ENCODE measurements at places on chromosomes 5 and 9.

- no peak for DNase-seq
These were observed 1183.0 kb downstream of the MAT2B start for GRCh38 chr5:164688437-164688836.

DNA sequence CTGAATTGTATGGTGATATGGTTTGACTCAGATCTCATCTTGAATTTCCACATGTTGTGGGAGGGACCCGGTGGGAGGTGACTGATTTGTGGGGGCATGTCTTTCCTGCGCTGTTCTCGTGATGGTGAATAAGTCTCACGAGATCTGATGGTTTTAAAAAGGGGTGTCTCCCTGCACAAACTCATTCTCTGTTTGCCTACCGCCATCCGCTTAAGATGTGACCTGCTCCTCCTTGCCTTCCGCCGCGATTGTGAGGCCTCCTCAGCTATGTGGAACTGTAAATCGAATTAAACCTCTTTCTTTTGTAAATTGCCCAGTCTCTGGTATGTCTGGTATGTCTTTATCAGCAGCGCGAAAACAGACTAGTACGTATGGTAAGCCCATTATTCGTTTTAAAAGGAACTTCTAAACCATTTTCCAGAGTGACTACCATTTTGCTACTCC is 48.7 kb downstream of the SLC36A1 start:
- no peak for DNase-seq

GRCh38 chr9:109926421-109926869 is 146.4 kb downstream of the PALM2AKAP2 start:
- DNase-seq, result no peak

GRCh38 chr9:96217754-96218693 is 84.0 kb downstream of the HSD17B3 start:
- peak; percentile 90 for DNase-seq

DNA sequence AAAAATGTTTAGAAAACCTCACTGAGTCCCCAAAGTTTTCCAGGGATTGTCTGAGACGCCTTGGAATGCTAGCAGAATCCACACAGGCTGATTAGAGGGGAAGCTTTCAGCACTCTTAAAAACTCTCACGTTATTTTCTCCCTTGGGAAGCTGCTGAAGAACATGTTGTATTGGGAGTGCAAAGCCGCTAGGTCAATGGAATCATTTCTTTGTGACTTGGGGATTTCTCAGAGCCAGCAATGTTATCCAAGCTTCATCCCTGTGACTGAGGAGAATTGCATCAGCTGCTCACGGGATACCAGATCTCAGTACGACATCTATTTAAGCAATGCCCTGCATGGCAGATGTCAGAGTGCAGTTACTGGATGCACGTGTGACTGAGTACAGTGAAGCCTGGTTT is 426.4 kb upstream of the MPDZ start:
- DNase-seq, result no peak

- no peak for DNase-seq
These were observed 23.8 kb upstream of the AP3B1 start for GRCh38 chr5:78318337-78318736.

DNA sequence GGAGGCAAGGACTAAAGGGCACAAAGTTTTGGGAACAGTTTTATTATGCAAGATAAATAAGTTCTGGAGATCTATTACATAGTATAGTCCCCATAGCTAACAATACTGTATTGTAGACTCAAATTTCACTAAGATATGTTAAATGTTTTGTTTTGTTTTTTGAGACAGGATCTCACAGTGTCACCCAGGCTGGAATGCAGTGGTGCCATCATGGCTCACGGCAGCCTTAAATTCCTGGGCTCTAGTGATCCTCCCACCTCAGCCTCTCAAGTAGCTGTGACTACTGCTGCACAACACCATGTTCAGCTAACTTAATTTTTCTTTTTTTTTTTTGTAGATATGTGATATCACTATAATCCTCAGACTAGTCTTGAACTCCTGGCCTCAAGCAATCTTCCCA is 109.6 kb downstream of the TRIM32 start:
- DNase-seq, result no peak

DNA sequence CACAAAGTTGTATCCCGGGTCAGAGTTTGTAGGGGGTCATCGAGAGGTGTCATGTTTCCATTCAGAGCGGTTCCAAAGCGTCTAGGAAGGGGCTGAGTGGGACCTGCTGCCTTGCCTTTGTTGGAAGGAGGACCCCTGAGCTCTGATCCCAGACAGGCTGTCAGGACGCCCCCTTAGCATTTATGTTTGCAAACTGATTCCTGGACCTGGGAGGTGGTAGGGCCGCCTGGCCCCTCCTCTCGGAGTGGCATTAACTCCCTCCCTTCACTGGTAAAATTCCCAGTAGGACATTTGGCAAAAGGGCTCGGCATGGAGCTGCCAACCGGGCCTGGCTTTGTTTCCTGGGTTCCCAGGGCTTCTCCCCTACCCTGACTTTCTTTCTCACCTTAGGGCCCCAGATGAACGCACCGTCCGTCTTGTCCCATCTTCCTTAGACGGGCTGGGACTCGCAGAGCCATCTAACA is 2.5 kb downstream of the JADE2 start:
- no peak for DNase-seq

GRCh38 chr9:92749934-92750315 is 14.7 kb downstream of the BICD2 start:
- no peak for DNase-seq

DNA sequence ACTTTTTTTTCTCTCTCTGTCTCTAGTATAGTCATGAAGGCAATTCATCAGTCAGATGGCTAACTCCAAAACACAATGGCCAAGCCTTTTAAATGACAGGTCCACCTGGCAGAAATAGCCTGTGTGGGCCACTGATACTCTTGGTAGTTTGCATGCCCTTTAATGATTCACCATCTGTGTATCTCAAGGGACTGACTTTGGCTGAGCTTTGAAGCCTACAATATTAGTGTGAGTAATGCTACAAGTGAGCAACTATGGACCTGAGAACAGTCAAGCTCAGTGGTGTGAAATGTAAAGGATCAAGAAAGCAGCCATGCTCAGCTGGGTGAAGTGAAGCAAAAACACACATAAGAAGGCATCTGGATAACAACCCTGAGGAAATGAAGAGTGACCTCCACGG is 506.9 kb downstream of the TLE1 start:
- no peak for DNase-seq

DNA sequence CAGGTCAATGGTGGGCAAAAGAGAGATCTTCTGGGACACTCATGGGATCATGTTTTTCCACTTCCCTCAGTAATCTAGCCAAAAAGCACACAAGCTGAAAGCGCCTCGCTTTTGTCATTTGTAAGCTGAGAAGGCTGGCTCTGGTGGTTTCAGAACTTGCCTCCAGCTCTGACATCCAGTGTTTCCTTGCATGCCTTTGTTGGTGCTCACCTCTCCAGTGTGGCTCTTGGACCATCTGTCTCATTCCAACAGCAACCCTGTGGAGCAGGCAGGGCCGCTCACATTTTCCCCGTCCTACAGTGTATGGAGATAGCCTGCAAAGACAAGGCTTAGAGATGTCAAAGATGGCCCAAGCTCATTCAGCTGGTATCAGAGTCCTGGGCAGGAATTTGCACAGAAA is 160.8 kb upstream of the KLF4 start:
- DNase-seq, result no peak

DNA sequence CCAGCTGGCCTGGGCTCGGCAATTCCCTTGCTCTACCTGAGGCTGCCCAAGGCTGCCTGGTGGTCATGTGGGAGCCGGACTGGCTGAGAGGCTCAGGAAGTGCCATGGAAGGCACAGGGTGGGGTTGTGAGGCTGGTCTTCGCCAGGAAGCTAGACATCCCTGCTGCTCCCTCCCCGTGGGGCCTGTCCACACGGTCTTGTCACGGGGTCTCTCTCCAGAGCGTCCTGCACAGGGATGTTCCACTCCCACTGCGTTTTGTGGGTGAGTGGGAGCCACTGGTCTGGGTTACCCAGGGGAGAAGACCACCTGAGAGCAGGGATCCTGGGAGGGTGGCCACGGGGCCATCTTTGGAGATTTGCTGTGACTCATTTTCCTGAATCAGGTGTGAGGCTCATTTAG is 11.6 kb downstream of the GADD45G start:
- DNase-seq, result no peak

- no peak for DNase-seq
These were observed 84.0 kb downstream of the STK10 start for GRCh38 chr5:172104021-172104420.

DNA sequence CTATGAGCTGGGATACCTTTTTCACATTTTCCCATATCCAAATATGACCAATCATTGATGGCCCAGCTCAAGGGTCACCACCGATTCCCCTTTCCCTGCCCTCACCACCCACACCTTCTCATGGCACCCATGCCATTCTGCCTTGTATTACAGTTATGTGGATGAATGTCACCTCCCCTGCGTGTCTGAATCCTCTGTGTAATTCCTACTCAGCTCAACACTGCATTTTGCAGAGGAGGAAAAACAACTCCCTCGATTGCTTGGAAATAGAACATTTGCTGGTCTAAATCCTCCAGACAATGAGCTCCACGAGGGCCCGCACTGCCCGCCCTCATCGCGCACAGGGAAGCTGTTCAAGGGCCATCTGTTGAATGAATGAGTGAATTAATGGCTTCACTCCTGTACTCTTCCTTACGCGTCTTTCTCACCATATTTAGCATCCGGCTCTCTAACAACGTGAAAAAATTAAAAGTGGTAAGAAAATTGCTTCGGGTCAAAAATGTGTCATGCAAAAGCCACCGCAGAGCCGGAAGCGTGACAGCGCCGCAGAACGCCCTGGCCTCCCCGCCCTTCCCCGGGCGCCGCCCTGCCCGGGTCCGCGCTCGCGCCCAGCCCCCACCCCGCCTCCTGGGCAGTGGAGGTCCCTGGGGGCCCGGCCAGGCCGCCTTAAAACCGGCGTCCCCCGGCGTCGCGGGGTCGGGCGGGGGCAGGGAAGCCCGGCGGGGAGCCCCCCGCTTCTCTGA is 704 bp downstream of the SUSD1 start:
- DNase-seq, result peak; percentile 83

DNA sequence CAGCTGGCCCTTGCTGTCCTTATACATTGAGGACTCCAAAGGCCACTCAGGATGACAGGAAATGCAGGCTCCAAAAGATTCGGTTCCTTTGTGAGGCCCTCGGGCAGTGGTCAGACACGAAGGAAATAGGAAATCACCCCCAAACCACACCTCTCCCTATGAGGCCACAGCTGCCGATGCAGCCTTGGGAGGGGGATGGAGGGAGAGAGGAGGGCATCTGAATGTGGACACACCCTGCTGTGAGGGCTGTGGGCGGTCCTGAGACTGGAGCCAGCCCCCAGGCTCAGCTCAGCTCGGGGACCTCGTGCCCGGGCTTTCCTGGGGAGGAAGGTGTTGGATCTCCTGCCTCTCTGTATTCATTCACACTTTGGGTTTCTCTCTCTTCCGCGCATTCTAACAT is 2.7 kb upstream of the CLPTM1L start:
- DNase-seq, result no peak

GRCh38 chr5:100595152-100595811 is 60.1 kb downstream of the FAM174A start:
- no peak for DNase-seq

DNA sequence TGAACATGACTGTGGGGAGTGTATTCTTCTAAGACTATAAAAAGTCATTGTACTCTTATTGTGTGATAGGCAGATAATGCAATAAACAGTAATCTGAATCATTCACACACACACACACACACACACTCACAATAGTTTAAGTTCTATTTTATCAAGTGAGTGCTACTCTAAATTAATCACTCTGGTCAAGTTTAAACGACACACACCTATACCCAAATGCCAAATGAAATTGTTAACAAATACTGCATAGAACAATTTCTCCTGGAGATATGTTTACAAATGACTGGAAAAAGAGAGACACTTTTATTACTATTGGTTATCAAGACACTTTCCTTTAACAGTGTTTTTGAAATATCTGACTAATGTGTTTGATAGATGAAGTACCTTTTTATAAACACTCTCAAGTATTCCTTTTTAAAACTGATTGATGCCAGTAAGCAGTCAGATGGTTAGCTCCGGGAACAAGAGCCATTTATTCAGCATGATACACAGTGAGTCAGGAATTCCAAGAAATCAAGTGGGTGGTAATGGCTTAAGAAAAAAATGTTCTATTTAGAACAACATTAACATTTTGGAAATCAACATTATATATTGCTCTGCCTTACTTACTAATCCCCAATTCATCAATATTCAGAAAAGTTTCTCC is 521.6 kb upstream of the ST8SIA4 start:
- no peak for DNase-seq

- no peak for DNase-seq
These were observed 14.8 kb downstream of the ETF1 start for GRCh38 chr5:138528208-138528607.
